AG10803 (cell line): ENCODE measurements at places on chromosomes 5 and 9.
A peak's percentile ranks its signal among the peaks of the same experiment; 100 is the strongest.

- peak; percentile 73 for DNase-seq
These were observed 104.9 kb downstream of the CFAP90 start for GRCh38 chr5:7745882-7746610.

- DNase-seq = no peak
These were observed 46.0 kb upstream of the COL15A1 start for GRCh38 chr9:98897745-98898144.

DNA sequence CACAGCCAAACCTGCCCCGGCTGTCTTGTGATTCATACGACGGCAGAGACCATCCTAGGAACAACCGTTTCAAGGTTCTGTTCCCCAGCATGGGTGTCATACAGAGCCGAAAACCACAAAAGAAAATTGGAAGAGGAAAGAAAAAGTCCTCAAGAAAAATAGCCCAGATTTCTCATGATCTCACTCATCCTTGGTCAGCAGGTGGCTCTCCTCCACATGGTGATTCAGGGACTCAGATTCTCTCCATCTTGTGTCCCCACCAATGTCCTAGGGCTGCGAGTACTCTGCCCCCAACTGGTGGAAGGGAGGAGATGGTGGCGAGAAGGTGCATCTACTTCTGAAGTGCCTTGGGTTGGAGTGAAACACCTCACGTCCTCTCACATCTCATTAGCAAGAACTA is 25.6 kb downstream of the PDZD2 start:
- no peak for DNase-seq

DNA sequence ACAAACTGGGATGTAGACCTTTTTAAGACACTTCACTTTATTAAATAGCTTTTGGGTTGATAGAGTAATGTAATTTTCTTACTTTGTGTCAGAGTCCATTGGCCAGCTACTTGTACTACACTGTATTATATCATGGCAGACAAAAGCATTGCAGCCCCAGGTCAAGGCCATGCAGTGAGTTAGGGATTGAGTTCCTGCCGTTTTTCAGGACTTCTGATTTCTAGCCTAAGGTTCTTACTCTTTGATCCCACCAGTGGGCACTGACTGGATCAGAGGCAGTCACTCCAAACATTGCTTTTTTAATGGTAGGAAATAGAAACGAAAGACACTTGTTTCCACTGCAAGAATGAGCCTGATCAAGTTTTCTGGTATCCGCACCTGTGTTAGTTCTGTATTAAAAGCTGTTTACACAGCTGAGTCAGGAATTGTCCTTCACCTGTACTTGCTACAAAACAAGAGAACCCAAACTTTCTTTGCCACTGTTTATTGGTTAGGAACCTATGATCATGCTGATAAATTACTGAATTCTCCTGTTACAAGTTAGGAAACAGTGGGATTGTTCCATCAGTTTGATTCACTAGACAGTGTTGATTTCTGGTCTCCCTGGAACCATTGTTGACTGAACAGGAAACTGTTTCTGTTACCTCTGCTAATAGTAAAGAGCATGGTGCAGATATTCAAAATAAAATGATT is 22.1 kb downstream of the LRRC70 start:
- DNase-seq = no peak

DNA sequence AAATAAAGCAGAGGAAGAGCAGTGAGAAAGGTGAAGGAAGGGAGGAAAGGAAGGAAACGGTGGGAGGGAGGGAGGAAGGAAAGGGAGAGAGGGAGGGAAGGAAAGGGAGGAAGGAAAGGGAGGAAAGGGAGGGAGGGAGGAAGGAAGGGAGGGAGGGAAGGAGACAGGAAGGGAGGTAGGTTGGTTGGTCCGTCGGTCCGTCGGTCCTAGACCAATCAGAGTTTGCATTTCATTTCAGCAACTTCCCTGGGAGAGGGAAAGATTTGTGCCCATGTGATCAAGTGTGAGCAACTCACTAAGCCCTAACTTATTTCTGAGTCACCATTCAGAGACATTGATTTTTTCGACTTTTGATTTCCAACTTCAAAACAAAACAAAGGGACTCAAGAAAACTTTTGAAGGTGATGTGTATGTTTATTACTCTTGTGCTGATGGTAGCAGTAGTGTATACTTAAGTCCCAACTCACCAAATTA is 18.8 kb downstream of the NANS start:
- peak; percentile 81 for DNase-seq

- peak; percentile 82 for DNase-seq
These were observed 64.7 kb downstream of the FGF1 start for GRCh38 chr5:142621227-142621626.

- no peak for DNase-seq
These were observed 11.6 kb downstream of the LHX3 start for GRCh38 chr9:136193127-136193890.

GRCh38 chr5:32217886-32218396 is 43.8 kb upstream of the GOLPH3 start:
- DNase-seq = no peak

GRCh38 chr5:51397996-51398395 is 14.7 kb downstream of the ISL1 start:
- no peak for DNase-seq

DNA sequence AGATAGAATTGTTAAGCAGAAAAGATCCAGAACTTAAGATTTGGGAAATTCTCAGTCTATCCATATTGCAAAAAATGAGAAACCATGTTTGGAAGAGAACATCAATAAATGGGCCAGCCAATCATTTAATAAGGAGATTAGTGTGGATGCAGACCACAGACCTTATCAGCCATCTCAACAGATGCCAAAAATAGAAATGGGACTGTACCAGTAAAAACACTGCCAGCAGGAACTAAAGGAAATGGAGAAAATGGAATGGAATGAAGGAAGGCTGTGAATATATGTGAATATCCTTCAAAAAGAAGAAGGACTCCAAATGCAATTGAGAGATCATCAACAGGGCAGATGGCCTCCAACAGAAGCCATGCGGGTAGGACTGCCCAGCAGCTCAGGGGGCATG is 52.7 kb upstream of the ZNF618 start:
- DNase-seq = no peak

GRCh38 chr9:114299286-114300152 is 23.4 kb upstream of the ORM1 start:
- DNase-seq = no peak

- DNase-seq = no peak
These were observed 485.0 kb downstream of the SPATA31A7 start for GRCh38 chr9:61674882-61675281.

DNA sequence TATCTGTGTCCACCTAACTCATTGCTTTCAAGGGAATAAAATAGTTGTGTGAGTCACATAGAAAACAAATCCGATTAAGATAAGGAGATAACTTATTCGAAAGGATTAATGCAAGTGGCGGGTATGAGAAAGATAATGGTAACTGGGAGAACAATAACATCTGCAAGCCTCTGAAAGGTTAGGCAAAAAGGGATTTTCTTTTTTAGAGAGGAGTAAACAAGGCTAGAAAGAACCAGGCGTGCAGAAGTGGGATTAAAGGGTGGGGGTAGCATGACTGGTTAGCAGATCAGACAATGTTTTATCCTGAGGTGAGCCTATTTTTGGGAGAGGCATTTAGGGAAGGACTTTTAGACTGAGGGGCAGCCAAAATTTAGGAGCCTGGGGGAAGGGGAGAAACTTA is 34.7 kb upstream of the JMY start:
- no peak for DNase-seq

DNA sequence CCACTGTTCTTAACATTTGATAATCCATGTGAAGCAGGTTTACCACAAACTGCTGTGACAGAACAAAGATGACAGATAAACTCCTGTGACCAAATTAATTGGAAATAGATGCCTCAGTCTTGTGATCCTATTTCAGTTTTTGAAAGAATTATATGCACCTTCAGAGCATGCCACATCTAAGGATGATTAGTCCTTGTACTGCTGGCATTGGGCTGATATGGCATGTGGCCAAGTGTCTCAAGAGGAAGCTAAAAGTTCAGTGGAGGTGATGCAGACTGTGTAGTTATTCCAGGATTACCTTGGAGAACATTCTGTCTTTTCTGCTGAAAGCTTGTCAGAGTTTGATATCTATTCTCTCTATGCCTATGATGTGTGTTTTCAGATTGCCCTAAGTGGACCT is 314.4 kb upstream of the EFNA5 start:
- DNase-seq = peak; percentile 1

DNA sequence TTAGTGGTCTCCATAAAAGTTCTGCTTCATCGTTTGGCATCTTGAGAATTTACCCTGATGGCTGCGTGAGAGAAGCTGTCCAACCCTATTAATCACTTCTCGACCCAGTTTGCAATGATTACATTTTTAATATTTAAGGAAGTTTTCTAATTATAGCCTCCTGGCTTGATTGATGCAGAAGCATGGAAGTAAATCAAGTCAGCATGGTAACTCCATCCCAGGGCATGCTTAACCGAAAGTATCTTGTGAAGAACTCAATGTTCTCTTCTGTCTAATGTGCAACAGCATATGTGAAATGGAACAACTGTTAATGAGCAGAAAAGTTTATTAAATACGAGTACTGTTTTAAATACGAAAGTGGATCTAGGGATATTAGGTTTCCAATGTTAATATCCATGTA is 278.9 kb upstream of the CD180 start:
- DNase-seq = no peak

DNA sequence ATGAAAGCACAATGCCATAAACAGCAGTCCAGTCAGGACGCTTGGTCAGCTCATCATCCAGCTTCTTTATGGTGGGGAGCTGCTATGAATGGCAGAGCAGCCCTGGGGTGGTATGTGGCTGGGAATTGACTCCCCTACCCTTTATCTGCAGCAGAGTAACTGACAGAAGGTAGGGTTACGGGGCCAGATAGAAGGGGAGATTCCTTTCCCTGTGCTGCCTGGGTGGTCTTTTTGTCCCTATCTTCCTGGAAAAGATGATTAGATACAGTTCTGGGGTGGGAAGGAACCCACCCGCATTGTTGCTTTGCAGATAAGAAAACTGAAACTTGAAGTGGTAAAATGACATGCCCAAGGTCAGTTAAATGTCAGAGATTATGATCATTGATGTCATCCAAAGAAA is 405.5 kb downstream of the ARHGEF28 start:
- no peak for DNase-seq

- DNase-seq = peak; percentile 72
These were observed 45.2 kb downstream of the YIPF5 start for GRCh38 chr5:144125163-144125726.

DNA sequence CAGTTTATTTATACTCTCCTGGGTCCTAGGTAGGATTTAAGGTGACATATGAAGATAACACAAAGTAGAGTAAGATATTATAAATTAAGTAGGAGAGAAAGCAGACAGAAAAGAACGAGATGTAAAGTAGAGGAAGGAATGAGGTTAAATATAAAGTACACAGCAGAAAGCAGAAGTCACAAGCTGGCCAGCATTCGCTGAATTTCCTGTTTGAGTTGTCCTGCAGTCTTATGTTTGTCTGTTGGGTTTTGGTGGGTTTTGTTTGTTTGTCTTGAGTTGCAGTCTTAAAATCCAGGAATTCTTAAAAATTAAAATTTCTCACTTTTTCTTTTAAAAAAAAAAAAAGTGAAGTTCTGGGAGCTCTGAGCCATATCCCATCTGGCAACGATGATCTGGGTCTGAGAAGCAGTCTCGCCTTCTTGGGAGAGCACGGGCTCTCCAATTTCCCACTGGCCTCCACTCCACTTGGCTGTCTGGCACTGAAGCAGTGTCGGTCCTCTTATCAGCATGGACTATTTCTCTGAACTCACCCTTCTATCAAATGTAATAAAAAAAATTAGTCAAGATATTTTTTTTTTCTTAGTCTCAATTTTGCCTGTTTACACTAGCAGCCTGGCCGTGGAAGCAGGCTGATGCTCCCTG is 2.0 kb downstream of the S100Z start:
- no peak for DNase-seq

- peak; percentile 37 for DNase-seq
These were observed 94.9 kb upstream of the RANBP3L start for GRCh38 chr5:36396640-36397039.

GRCh38 chr9:115849679-115850412 is 303.7 kb upstream of the PAPPA start:
- peak; percentile 90 for DNase-seq

GRCh38 chr9:95188459-95188858 is 129.1 kb downstream of the FANCC start:
- DNase-seq = no peak

- no peak for DNase-seq
These were observed 9.8 kb downstream of the TNIP1 start for GRCh38 chr5:151071021-151071420.

GRCh38 chr5:103109277-103109676 is 10.7 kb downstream of the GIN1 start:
- no peak for DNase-seq

GRCh38 chr9:106761493-106761892 is 101.5 kb upstream of the ZNF462 start:
- no peak for DNase-seq

- no peak for DNase-seq
These were observed 151.8 kb upstream of the RASA1 start for GRCh38 chr5:87115839-87116364.

GRCh38 chr5:75473463-75473862 is 38.0 kb downstream of the CERT1 start:
- no peak for DNase-seq

DNA sequence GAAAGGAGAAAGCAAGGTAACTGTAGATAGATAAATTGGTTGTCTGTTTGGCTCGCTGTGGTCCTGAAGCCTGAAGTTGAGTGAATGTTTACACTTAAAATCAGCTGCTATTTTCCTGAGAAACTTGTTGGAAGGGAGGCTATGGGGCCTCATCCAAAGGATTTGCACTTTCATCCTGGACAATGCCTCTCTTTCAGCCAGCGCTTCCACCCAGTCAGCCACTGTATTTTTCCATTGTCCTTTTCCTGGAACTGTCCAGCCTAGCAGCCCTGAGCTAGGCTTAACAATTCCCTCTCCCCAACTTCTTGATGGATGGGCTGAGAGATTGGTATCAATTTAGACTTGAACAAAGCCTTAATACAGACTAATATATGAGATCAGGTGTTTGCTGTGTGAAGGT is 429.2 kb downstream of the DMAC1 start:
- DNase-seq = no peak

GRCh38 chr9:34332076-34332964 is 3.0 kb downstream of the NUDT2 start:
- DNase-seq = peak; percentile 47

- no peak for DNase-seq
These were observed 10.5 kb downstream of the FAM81B start for GRCh38 chr5:95401626-95402025.

DNA sequence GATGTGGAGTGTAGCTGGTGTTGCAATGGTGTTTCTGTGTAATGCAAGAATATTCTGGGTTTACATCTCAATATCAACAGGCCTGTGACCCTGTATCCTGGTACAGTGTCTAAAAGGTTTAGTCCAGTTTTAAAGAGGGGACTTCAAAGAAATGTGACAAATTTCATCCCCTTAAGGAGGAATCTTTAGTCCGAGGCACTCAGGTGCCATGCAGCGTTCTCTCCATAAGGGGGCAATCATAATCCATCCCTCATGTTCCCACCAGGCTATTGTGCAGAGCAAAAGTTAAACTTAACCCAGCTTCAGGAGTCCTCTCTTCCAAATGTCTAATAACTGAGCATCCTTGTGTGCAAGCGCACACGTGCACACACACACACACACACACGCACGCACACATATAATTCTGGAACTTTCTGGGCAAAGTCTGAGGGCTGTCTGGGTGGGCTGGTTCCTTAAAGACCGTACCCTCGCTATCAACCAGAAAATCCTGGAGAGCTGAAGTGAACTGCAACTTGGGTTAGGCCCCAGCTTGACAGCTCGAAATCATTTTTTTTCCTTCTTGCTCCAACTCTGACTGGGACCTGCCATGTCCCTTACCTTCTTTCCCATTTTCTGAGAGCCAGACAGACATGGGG is 46.0 kb downstream of the CRB2 start:
- DNase-seq = peak; percentile 53
